ENCODE measurements at places on chromosomes 7 and 10.

DNA sequence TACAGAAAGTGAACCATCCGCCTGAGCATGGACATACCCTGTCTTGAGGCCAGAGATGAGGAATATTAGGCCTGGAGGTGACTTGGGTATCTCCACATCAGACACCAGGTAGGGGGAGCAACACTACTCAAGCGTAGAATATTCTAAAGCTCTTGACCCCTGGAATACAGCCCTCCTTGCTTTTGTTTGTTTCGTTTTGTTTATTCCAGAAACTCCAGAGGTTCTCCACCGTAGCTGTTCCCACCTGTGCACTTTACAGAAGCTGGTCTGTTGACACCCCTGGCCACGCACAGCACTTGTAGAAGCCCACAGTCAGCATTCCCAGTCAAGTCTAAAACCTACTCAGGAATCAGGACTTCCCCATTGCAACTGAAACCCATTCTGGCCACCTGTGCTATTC, 139.6 kb upstream of the NEBL start:
- no peak for DNase-seq

DNA sequence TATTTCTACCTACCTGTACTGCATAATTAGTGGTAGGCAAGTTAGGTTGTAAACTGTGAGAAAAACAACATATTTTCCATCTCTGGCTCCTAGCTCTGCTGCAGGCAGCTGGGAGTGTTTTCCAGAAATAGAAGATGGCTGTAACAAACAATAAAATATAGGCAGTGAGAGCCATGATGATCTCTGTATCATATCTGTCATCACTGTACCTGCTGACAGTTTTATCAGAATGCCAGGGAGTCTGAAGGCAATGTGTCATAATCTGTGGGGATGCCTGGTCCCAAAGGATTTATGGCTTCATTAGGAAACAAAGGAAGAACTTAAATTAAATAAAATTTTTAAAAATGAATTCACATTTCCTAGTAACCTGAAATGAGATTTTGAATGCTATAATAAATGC, 160.9 kb upstream of the SMIM30 start:
- no peak for DNase-seq

GRCh38 chr10:47262606-47263533, 37.1 kb upstream of the GDF10 start:
- DNase-seq = no peak

- no peak for DNase-seq
Observed at GRCh38 chr10:111126077-111126476, 49.2 kb downstream of the ADRA2A start.

DNA sequence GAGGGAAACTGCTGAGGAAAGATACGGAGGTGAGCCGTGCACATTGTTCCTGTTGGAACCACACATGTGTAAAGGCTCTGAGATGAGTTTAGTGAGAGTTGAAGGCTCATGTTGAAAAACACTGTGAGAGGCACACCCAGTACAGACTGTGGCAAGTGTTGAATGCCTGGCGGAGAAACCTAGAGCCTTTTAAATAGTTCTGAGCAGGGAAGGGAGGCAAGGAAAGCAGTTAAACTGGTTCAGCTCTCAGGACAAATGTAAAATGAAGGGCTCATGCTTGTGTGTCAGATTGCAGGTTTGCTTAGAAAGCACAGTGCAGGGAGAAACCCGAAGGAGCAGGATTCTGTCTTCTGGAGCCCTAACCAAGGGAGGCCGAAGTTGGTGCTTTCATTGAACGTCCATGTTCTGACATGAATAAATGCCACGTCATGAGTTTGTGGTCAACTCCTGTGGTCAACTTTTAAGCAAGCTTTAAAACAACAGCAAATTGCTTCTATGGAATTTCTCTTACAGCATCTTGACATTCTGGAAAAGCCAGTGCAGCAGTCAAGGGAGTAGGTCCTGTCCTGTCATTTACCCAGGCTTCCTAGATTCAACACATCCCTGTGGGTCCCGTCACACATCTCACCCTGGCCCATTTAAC, 650.9 kb upstream of the GALNT17 start:
- DNase-seq = no peak

- DNase-seq = peak; percentile 35
Observed at GRCh38 chr7:12403287-12404181, at the start of gene VWDE. TSS of gene VWDE (minus strand) at chr7:12403865. CDS start at chr7:12403716, 149 bp downstream.

GRCh38 chr7:83835424-83835823, 186.5 kb upstream of the SEMA3E start:
- no peak for DNase-seq

DNA sequence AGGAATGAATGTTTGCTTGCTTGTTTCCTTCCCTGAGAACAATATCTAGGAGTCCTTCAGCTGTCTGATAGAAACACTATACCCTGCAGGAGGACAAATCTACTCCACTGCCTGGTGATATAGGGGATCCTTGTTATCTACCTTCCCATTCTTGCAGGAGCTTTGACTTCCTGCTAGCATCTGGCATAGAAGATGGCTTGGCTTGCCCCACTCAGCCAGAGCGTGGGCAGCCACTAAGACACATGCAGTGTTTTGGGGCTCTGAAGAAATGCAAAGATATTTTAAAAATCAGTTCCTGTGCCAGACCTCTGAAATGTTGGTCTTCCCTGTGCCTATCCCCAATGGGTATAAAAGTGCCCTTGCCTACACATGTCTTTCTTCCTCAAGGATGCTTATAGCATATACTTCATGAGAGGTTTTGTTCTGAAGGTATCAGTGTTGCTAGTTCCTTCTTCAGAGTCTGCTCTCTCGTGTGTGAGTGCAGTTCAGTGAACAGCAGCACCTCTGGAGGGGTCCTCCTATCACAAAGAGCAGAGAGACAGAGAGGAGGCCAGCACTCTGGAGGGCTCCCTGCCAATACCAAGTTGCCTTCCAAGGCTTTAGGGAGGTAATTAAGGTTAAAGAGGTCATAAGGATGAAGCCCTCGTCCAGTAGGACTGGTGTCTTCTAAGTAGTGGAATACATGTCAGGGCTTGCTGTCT, 149.1 kb upstream of the CALCR start:
- no peak for DNase-seq

- no peak for DNase-seq
Observed at GRCh38 chr7:1889556-1890181, 219.6 kb downstream of the ELFN1 start.

GRCh38 chr10:3830946-3831345, 45.9 kb upstream of the KLF6 start:
- DNase-seq = no peak

DNA sequence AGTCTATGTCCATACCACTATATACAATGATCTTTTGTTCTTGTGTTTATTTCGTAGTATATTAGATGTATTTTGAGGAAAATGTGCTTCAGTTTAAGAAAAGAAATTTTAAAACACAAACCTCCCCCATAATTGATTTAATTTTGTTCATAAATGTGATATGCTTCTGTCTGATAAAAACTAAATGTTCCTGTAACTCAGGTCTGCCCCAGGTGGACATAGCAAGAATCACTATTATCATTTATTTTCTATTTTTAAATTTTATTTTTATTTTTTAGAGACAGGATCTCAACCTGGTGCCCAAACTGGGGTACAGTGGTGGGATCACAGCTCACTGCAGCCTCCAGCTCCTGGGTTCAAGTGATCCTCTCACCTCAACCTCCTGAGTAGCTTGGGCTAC, 43.2 kb downstream of the BEND7 start:
- DNase-seq = no peak

- no peak for DNase-seq
Observed at GRCh38 chr7:10308276-10308675, 665.4 kb upstream of the PHF14 start.

DNA sequence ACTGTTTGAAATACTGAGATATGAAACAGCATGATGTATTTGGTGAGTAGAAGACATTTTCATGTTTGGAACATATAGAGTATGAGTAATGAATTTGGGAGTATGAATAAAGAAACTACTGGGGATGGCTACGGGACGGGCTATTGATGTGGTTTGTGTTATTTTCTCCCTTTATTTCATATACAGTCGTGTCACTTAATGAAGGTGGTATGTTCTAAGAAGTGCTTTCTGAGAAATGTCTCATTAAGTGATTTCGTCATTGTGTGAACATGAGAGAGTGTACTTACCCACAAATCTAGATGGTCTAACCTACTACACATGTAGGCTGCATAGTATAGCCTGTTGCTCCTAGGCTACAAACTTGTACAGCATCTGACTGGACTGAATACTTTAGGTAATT, 106.3 kb downstream of the CCNY start:
- no peak for DNase-seq

DNA sequence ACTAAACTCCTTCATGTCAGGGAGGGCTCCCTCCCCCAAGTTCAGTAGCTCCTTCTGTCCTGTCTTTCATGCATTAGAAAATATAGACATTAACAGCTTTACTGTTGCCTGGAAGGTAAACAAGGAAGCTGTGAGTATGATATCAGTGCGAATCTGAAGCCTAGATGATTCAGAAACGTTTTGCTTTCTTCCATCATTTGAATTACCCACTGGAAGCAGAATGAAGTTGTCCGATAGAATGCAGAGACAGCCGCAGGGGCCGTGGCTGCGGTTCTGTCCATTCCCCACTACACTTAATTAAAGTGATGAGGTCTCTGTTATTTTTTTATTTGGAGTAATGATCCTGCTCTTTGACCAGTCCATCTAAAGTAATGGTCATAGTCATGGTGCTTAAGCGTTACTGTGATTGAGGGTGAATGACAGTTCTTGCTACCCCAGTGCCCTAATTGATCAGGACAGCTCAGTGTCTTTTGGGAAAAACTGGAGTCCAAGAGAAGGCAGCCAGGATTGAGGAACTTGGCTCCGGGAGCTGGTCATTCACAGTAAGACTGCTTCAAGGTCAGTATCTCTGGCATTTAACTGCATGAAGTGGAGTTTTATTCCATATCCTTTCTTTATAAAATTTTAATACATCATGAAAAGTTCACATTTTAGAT, 69.9 kb downstream of the PTPRE start:
- no peak for DNase-seq

GRCh38 chr10:3042589-3042988, 24.8 kb upstream of the PFKP start:
- DNase-seq = no peak

DNA sequence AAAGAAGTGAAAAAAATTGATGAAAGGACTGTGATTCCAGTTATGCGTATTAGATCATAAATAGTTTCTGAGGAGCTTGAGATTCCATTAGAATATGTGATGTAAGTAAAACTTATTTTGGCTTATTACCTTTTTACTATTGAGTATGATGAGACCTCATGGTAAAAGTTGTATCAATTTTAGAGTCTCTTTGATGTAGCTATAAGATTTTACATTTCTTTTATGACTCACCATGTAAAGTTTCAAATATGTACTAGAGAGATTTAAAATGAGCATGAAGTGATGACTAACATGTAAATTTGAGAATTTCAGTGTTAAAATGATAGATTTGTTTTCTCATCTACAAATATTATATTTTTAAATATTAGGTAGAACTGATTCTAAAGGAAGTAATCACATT, 276.5 kb downstream of the OTUD1 start:
- DNase-seq = no peak

- DNase-seq = no peak
Observed at GRCh38 chr10:13296476-13296875, 3.4 kb downstream of the PHYH start.

- DNase-seq = no peak
Observed at GRCh38 chr10:100569687-100570481, 34.1 kb downstream of the HIF1AN start.

GRCh38 chr7:30321882-30322192, 37.4 kb downstream of the ZNRF2 start:
- no peak for DNase-seq

- DNase-seq = no peak
Observed at GRCh38 chr10:102342958-102343357, 52.5 kb upstream of the NFKB2 start.

- DNase-seq = no peak
Observed at GRCh38 chr7:41730161-41730560, 27.3 kb upstream of the INHBA start.

DNA sequence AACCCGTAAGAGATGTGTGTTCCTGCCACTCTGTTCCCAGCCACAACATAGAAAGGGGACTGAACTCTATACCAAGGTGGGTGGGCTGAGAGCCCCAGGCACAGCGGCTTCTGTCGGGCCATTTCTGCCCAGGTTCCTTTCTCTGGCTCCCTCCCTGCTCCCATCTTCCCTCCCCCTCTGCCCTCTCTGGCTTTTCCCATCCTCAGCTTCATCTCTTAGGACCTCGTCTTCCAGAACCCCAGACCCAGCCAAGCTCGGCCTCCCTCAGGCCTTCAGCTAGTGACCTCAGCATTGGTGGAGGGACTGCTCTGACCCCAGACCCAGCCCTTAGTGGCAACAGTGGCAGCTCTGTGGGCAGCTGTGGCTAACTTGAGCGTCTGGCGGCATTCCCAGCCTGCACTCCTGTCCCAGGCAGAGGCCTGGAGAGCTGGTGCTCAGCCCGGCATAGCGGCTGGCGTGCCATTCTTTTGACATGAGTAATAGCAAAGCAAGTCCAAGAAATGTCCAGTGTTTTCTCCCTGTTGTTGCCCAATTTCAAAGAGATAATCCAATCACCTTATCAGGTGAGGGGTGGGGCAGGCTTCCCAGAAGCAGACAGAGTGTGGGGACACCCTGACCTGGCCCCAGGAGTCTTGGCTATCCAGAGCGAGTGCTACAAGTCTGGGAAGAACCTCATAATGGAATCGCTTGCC, 15.9 kb downstream of the PTPRE start:
- peak; percentile 66 for DNase-seq

GRCh38 chr10:78066012-78066411, 32.3 kb downstream of the RPS24 start:
- no peak for DNase-seq

- DNase-seq = no peak
Observed at GRCh38 chr10:124565565-124566221, 104.1 kb downstream of the LHPP start.

- DNase-seq = no peak
Observed at GRCh38 chr7:66734006-66734405, 6.5 kb upstream of the RABGEF1 start.

- DNase-seq = no peak
Observed at GRCh38 chr10:79345241-79346011, 1.8 kb upstream of the PPIF start.

DNA sequence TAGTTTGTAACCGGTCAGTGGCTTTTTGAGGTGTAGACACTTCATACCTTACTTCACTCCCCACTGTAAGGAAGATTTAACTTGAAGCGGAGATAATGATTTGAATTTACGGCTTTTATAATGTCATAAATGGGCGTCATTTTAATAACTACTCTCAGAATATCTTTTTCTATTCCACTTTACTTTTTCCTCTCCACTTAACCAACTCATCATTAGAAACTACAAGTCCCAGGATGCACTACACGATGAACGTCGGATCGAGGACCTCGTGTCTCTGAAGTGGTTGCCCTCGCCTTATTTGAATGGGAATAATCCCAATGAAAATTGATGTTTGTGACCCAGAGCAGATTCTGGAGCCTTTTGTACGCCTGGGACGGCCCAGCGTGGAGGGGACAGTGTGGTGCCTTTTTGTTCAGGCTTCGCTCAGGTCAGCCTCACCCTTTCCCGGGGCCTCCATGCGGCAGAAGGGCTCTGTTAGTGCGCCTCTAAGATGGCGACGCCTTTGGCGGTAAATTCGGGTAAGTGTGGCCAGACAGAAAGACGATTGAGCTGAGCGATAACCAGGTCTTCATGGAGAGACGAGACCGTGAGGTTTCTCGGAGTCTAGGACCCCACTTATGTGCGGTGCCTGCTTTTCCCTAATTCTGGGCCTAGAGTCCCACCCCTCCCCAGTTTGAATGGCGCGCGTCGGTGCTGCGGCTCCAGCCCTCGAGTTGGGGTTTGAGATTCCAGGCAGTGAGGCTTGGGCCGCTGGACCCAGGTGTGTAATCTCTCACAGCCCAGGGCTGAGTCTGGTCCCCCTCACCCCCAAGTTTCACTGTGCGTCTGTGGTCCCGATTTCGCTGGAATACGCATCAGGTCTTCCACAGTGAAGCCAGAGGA, at the start of gene NUP205:
Gene NUP205, plus strand, starts transcription at position 463 of the 882 bp plus-strand sequence. Its CDS starts 28 bp downstream, at position 491.
- peak; percentile 86 for DNase-seq

Measured in Ammon's horn (tissue), 1 donor.